ENCODE measurements at places on chromosomes 13 and 19.

- DNase-seq: no peak
Observed at GRCh38 chr19:16428372-16429036, 43.3 kb downstream of the EPS15L1 start.

GRCh38 chr13:22405891-22406290 lies 735.0 kb downstream of the FGF9 start:
- DNase-seq: no peak

GRCh38 chr13:51416107-51416506 lies 36.7 kb downstream of the INTS6 start:
- DNase-seq: no peak

- DNase-seq: no peak
Observed at GRCh38 chr19:824885-825284, 2.8 kb upstream of the AZU1 start.

- no peak for DNase-seq
Observed at GRCh38 chr19:4082172-4082571, 15.5 kb upstream of the ZBTB7A start.

- no peak for DNase-seq
Observed at GRCh38 chr19:31264041-31264778, 85.0 kb downstream of the TSHZ3 start.

DNA sequence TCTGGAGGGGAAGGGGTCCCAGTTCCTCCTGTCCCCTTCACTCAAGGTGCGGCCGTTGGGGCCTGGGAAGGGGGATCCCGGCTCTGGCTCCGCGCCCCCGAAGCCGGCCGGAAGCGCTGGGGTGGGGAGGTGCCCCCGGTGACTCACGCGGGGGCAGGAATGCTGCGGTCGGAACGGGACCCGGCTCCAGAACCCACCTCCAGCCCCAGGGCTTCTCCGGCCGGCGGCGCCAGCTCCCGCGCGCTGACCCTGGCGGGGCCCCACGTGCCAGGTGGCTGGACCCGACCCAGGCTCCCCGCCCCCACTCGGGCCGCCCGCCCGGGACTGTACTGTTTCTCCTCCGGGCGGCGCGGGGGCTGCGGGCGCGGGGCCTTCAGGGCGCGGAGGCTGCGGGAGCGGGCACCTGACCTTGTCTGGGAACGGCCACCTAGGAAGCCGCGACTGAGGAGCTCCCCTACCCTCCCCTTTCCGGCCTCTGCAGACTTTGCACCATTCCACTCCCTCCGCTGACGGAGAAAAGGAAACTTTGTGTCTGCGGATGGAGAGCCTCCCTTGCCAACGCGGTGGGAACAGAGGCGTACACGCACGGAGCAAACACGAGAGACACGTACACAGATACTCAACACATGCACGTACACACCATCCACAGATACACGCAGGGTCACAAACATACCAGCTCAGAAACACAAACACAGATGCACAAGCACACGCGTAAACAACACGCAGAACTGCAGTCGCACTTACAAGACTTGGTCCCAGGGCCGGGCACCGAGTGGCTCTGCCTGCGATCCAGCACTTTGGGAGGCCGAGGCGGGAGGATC lies 7.2 kb downstream of the AXL start:
- peak; percentile 14 for DNase-seq

- no peak for DNase-seq
Observed at GRCh38 chr13:46656786-46657185, 103.8 kb downstream of the LRCH1 start.

DNA sequence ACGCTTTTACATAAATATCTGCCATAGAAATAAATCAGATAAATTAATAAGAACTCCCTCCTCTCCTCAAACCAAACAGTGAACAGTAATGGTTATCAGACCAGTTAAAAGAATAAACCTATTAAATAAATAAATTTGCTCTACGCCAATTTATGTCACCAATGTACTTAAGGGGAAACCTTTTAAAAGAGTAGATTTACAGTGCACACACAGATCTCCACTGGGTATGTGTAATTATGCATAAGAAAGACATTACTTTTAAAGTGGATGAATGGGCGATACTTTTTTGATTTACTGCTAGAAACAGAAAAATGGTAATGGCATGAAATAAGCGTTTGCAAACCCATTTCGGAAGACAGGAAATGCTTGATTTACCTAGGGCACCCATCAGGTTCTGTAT lies 34.9 kb upstream of the C19orf12 start:
- no peak for DNase-seq

GRCh38 chr13:67228916-67229315 lies 1.2 kb downstream of the PCDH9 start:
- no peak for DNase-seq

- no peak for DNase-seq
Observed at GRCh38 chr19:46410205-46411087, 2.9 kb downstream of the CCDC8 start.

GRCh38 chr19:28334419-28334818 lies 878.5 kb downstream of the UQCRFS1 start:
- DNase-seq: no peak

DNA sequence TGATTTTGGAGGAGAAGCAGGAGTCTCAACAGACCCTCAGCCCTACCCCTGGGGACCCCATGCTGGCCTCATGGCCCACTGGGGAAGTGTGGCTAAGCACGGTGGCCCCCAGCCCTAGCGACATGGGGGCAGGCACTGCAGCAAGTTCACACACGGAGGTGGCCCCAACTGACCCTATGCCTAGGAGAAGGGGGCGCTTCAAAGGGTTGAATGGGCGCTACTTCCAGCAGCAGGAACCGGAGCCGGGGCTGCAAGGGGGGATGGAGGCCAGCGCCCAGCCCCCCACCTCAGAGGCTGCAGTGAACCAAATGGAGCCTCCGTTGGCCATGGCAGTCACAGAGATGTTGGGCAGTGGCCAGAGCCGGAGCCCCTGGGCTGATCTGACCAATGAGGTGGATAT lies 14.9 kb downstream of the NCAN start:
- DNase-seq: no peak

DNA sequence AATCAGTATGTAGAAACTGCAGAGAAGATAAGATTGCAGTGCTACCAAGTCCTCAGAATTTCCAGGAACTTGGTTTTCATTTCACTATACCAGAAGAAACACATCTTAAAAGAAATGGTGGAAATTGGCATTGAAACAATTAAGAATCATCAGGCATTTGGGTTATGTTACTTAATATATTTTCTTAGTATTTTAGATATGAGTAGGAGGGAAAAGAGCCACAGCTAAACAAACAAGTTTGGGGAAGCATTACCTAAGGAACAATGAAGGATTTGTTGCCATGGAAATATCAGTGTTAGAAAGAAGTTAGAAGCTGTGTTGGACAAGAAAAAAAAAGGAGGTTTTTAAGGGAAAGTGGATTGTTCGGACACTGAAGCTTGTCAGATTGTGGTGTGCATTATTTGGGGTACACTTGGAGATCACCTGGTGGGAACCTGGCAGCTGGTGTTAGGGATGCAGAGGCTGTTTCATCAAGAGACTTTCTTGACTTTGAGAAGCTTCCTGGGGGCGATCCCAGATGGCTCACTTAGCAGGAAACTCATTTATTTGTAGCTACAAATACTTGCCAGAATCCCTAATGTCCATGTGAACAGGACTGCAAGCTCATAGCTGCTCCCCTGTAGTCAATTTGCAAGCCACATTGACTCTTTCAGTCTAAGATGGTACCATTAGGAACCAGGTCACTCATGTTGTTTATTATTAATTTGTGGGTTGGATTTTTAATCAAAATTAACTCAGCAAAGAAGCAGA lies 246.7 kb downstream of the RFC3 start:
- DNase-seq: no peak

- DNase-seq: no peak
Observed at GRCh38 chr19:31658993-31659896, 310.0 kb upstream of the TSHZ3 start.

DNA sequence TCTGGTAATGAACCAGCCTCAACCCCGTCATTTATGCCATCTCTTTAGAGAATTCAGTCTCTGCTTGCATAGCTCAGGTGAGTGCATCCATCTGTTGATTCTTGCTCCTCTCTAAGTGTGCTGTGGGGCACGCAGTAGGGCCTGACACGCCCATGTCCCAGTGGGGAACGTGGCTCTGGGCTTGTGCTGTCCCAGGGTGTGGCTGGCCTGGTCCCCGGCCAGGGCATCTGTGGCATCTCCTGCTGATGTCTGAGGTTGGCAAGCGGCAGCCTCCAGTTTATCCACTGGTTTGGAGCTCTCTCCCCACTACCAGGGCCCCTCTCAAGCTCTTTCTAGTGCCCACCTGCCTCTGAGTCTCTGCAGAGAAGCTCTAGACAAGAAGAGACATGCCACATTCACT lies 146.6 kb upstream of the GJB6 start:
- DNase-seq: no peak

- DNase-seq: no peak
Observed at GRCh38 chr19:16405091-16405490, 66.7 kb downstream of the EPS15L1 start.

DNA sequence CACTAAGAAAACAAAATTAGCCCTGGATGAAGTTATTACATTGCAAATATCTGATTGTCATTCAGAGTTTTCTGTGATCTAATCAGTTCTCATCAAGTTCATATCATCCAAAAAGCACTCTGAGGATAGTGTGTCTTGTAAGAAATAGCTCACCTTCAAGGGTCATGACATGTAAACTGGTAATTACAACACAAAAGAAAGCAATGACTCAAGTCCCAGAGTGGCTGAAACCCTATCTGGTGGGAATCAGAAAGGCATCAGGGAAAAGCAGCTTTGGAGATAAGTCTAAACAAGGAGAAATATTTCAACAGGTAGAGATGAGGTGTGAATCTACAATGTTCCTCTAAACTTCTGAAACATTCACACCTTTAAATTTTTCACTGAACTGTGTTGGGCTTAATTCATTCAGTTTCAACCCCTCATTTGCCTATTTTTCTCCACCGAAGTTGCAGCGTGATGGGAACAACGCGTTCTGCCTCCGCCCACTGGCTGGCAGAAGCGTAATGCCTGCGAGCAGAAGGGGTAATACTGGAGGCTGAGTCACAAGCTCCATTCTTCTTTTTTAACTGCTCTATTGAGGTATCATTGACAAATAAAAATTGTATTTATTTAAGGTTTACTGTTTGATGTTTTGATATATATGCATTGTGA lies 155.2 kb upstream of the IPO5 start:
- DNase-seq: no peak

GRCh38 chr13:87287721-87288120 lies 383.4 kb upstream of the SLITRK5 start:
- no peak for DNase-seq

- DNase-seq: no peak
Observed at GRCh38 chr19:18214779-18215433, 11.1 kb upstream of the RAB3A start.
